ENCODE measurements at places on chromosomes 11 and 22. TPM values are rescaled to one million over a fixed set of nuclear protein-coding genes. Genes with fewer than 3 reads are reported as not detected.

GRCh38 chr11:117840881-117841550 lies 16.5 kb upstream of the FXYD2 start:
- no peaks in the 10 kb centered on the region for H3K36me3 ChIP-seq
- no peak for DNase-seq

DNA sequence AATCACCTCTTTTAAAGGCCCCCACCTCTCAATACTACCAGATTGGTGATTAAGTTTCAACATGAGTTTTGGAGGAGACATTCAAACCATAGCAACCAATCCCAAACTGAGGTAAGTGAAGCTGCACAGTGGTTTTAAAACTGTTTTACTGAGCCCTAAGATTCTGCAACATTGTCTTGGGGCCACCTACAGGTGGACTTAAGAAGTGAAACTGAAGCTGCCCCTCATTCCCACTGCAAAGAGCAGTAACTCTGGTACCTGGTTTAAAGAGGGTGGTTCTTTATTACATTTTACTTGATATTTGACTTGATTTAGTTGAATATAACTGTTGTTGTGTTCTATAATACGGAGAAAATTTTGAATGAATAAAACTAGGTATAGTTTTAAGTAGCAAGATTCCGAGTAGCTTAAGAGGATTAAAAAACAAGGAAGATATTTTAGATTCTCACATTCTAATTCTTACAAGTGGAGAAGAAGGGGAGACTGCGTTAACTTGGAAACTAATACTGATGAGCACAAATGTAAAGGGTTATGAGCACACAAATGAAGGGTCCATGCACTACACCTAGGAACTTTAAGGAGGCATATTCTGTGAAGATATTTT lies 26.7 kb downstream of the SYT9 start:
- H3K36me3 ChIP-seq: no peaks in the 10 kb centered on the region
- peaks cover 8% of the 10 kb centered on the region for H3K4me1 ChIP-seq
- no peak overlapping the region for H3K27ac ChIP-seq
- peak; percentile 40 for DNase-seq
- peaks cover 58% of the 10 kb centered on the region for H3K27me3 ChIP-seq

DNA sequence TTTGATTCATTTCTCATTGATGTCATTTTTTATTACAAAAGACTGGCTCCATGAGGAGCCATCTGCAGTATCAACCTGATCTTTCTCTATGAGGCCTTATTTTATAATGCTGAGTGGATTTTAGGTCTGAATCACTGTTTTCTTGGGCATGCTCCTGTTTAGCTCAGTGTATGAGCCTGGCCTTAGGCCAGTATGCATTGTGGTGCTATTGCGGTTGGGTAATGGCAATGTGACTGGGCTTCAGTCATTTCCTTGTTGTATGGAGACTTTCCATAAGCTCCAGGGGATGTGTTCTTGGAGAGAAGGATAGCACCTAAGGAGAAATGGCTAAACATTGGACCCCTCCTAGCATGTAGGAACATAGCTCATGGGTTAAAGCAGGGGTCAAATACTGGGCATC lies 293.2 kb downstream of the NELL1 start:
- DNase-seq: no peak
- H3K27ac ChIP-seq: no peak overlapping the region
- H3K36me3 ChIP-seq: no peaks in the 10 kb centered on the region
- H3K4me3 ChIP-seq: no peak overlapping the region
- H3K27me3 ChIP-seq: no peaks in the 10 kb centered on the region

The DDB1 gene
- 193 TPM for total RNA-seq

DNA sequence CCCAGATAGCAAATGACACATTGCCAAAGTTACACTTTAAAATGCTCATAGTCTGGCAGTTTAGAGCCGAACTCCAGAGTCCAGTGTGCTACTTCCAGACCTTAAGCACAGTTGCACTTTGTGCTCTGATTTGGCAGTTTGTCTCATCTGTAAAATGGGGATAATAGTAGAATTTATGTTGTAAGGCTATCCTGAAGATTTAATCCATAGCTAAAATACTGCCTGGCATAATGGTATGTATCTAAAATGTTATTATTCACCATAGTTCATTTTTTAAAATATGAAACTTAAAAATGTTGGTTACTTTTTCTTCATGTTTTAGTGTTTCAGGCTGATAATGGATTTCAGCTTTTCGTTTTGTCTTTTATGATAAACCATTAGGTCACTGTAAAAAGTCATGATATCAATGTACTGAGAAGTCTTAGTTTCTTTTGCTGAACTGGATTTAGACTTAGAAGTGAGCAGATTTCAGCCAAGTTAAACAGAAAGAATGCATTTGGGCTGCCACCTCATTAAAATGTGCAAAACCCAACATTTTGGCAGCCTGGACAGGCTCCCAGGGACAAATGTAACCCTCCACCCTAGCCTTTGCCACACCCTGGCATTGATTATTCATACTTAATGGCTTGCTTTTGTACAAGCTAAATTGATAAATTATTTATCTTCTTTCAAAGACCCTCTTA lies 933 bp downstream of the OLFML1 start:
- H3K4me3 ChIP-seq: no peak overlapping the region
- no peaks in the 10 kb centered on the region for H3K4me1 ChIP-seq
- no peak overlapping the region for H3K27ac ChIP-seq
- peaks cover 35% of the 10 kb centered on the region for H3K27me3 ChIP-seq
- no peak for DNase-seq

- no peak overlapping the region for H3K4me3 ChIP-seq
- peaks cover 5% of the 10 kb centered on the region for H3K36me3 ChIP-seq
- no peaks in the 10 kb centered on the region for H3K27me3 ChIP-seq
- peaks cover 68% of the 10 kb centered on the region for H3K4me1 ChIP-seq
Observed at GRCh38 chr11:74069146-74070046, 60.5 kb upstream of the UCP3 start.

DNA sequence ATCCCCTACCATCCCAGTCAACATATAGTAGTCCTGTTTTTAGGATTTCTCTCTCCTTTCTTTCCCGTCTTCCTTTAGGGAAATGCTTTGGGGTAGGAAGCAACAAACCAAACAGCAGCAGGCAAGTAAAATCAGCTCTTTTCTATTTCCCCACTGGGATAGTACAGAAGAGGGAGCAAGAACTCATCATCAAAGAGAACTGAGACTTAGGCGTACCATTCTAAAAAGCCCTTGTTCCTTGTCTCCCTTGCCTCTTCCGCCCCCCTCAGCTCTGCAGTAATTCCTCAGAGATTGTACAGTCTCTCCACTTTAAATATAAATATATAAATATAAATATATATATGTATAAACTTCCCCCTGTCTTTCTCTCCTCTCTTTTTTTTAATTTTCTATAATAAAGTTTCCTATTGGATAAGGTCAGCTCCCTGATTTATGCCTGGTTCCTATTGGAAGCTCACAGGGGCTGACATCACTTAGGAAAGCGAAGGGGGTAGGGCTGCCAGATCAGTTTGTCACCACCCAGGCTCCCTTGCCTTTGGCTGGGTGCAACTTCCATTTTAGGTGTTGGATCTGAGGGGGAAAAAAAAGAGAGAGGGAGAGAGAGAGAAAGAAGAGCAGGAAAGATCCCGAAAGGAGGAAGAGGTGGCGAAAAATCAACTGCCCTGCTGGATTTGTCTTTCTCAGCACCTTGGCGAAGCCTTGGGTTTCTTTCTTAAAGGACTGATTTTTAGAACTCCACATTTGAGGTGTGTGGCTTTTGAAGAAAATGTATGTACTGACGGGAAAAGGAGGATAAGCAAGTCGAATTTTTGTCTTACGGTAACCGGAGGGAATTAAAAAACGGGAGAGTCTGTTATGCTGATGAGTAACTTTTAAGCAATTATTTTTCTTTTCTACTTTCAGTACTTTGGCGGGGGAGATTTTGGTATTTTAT lies at the start of gene CTNND1:
CTNND1 (plus strand) TSS at position 502 of the 934 bp plus-strand sequence. CDS start 29,677 bp downstream, outside the sequence.
- H3K36me3 ChIP-seq: peaks cover 57% of the 10 kb centered on the region
- DNase-seq: peak; percentile 89
- no peaks in the 10 kb centered on the region for H3K27me3 ChIP-seq
- H3K4me3 ChIP-seq: peak within 1 kb of the TSS; percentile 88
- H3K4me1 ChIP-seq: peaks cover 22% of the 10 kb centered on the region

Measured in Calu3 (cell line).